GDM1 (cell line): ENCODE measurements at places on chromosomes 12 and 14.
A peak's percentile ranks its signal among the peaks of the same experiment; 100 is the strongest.

- no peak for DNase-seq
Measured at GRCh38 chr12:116592731-116593130, 33.5 kb downstream of the MAP1LC3B2 start.

- DNase-seq: no peak
Measured at GRCh38 chr12:42002563-42002962, 142.1 kb downstream of the GXYLT1 start.

DNA sequence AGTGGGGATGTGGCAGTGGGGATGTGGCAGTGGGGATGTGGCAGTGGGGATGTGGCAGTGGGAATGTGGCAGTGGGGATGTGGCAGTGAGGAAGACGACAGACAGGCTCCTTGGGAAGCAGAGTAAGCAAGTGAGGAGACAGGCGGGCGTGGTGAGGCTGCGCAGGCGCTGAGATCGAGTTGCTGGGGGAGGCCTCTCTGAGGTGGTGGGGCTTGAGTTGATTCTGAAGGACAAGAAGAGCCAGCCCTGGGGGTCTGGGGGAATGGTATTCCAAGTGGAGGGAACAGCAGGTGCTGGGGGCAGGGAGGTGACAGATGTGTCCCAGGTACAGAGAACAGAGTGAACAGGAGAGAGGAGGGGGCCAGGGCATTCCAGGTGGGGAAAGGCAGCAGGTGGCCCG, 33.8 kb upstream of the TSPAN9 start:
- no peak for DNase-seq

GRCh38 chr12:31300341-31300740, 25.6 kb downstream of the SINHCAF start:
- no peak for DNase-seq

- DNase-seq: no peak
Measured at GRCh38 chr12:68416826-68417225, 84.7 kb upstream of the MDM1 start.

DNA sequence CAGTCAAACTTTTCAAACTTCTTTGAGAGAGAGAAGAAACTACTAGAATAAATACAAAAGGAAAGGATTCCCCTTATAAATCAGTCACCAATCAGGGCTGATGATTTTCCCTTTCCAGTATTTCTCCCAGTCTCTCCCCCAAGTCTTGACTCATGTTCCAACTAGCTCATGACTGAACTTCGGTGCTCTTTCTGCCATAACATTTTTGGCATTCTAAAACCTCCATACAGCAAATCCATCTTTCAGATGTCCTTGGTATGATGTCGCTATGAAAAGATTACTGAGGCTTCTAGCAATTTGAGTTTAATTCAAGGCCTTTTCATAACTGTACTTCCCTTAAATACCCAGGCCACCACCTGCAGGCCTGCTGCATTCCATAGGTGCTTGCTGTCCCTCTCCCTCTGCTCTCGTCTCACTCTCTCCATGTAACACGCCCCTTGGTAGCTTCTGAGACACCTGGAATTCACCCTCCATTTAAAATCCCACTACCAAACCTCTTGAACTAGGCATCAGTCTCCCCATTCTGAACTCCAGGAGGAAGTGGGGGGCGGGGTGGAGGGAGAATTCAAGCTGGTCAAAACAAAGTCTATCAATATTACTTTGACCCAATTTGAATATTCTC, 2.4 kb downstream of the PRKD1 start:
- no peak for DNase-seq

DNA sequence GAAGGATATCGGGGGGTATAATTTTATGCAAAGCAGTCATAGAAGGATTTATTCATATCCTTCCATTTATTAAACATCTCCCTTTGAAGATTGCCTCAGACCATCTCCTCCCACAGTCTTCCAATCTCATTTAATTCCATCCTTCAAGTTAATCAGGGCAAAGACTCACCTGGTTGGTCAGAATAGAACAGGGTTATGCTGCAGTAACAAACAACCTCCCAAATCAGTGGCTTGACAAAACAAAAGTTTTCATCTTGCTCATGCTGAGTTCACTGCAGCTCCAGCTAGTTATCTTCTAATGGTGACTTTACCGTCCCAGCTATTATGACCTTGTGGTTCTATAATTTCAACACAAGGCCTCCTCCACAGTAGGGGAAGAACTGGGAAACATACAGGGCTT, 48.8 kb upstream of the MTERF2 start:
- no peak for DNase-seq

- DNase-seq: no peak
Measured at GRCh38 chr14:60786905-60787304, 52.3 kb downstream of the MNAT1 start.

DNA sequence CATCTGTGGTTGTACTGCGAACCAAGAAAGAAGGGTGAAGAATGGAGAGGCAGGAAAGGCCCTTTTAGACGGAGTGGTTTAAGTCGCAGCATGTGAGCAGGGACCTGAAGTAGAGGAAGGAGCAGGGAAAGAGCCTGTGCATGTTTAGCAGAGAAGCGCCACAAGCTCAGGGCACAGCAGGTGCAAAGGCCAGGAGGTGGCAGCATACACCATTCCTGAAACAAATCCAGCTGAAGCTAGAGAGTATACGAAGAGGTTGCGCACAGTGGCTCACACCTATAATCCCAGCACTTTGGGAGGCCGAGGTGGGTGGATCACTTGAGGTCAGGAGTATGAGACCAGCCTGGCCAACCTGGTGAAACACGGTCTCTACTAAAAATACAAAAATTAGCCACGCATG, 49.9 kb downstream of the HELB start:
- DNase-seq: peak; percentile 2

DNA sequence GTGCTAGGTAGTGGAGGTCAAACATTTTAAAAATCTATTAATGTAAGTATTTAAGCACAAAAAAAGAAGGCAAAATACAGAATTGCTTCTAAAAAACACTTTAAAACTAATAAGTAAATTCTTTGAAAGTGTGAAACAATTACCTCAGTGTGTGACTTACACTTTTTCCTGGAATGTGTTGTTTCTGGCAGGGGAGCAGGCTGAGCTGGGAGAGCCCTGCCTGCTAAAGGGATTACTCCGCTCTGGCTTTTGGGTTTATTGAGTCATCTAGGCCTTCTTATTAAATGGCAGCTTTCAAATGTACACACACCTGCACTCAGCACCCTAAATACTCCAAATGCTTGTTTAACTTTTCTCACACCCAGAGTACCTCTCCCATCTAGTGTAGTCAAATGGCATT, 279.8 kb downstream of the AKAP6 start:
- DNase-seq: no peak

- no peak for DNase-seq
Measured at GRCh38 chr14:26528415-26529182, 69.2 kb downstream of the NOVA1 start.

DNA sequence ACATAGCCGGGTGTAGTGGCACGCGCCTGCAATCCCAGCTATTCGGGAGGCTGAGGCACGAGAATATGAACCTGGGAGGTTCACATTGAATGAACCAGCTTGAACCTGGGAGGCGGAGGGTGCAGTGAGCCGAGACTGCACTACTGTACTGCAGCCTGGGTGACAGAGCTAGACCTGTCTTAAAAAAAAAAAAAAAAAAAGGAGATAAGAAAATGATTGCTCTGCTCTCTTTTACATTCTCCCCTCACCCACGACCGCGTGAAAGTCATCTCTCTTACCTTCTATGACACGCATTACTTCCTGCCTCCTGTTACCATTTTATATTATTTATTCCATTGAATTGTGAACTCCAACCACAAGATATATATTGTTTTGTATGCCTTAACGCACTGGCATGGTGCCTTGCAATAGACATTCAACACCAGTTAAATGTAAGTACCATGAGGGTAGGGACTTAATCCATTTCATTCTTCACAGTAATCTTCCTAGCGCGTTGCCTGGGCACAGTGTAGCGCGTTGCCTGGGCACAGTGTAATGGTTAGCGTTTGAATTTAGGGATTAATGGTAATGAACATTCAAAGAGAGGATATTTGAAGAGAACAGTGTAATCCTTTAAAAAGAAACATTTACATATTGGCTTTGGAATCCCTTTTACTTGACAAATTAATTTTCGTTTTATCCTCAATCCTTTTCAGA, 2.7 kb downstream of the RAP1B start:
- DNase-seq: no peak

DNA sequence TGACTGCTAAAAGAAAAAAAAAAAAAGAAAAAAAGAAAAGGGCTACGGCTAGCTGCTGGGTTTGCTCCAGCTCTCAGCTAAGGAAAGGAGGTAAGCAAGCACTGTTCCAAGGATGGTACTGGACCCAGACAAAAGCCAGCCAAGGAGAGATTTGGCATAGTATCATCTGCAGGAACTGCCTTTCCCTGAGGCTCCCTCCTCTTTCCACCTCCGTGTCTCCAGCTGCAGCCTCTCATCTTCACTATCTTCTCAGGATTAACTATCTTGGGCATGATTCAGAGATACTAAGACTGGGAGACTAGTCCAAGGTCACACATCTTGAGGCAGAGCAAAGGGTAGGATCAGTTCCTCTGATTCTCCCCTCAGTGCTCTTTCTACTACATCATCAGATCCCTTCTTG, 6.0 kb downstream of the KITLG start:
- no peak for DNase-seq

- DNase-seq: no peak
Measured at GRCh38 chr14:93811676-93812075, 23.4 kb upstream of the PRIMA1 start.

GRCh38 chr14:54857830-54858269, 44.8 kb downstream of the GCH1 start:
- no peak for DNase-seq

DNA sequence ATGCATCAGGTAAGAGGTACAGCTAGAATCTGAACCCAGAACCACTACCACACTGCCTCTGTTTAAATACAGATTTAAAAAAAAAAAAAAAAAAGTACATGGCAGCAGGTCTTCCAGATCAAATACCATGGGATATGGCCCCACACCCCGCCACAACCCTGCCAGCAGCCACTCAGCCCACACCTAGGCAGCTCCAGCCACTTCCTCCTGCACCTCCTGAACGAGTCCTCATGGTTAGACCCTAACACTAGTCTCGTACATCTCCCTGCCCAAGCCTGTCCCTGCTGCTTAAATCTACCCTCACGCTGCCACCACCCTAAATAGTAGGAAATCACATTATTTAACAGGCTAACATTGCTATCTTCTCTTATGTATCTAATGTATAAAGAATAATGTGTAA, 12.6 kb downstream of the SETD3 start:
- DNase-seq: no peak

DNA sequence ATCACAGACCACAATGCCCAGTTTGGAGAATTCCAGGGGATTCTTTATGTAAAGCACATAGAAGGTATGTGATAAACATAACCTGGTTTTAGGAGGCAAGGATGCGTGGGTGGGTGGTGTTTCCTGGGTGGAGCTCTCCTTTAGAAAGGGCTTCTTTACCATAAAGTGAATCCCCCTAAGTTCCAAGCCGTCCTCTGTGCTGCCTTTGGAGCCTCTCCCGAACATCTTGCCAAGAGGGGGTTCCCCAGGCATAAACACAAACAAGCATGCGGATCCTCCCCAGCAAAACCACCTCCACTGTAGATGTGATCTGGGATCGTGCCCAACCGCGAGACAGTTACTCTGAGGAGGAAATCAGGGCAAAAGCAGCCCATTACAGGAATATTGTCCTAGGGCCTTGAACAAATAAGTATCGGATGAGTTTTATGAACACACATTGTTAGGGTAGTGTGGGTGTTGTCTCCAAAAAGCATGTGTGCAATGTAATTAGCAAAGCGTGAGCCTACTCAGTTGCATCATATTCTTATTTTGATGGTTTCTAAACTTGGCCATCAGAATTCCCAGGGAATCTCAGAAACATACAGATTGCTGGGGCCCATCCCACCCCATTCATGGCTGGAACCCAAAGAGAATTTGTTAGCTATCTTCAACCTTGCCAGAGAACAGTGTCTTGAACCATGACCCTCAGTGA, 48.8 kb upstream of the CORO1C start:
- DNase-seq: no peak

- no peak for DNase-seq
Measured at GRCh38 chr14:73770977-73771847, 57.0 kb upstream of the PNMA1 start.

- no peak for DNase-seq
Measured at GRCh38 chr14:66444271-66444927, 41.8 kb upstream of the CCDC196 start.
